ENCODE measurements at places on chromosomes 5 and 9.

DNA sequence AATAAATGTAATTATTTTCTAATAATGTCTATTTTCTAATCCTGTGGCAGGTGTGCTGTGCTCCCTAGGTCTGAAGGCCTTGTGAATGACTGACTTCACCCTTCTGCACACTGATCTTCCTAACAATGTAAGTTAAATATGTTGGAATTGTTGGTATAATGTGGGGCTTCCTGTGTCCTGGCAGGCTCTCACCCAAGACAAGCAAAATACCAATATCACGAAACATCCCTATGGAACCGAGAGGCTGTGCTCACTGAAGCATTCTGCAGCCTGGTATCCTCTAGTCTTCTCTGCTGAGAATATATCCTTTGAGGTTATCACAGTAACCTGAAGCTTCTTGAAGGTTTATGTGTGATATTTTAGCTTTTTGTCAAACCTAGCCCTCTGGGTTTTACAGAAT is 159.4 kb downstream of the GABRB2 start:
- DNase-seq = no peak

DNA sequence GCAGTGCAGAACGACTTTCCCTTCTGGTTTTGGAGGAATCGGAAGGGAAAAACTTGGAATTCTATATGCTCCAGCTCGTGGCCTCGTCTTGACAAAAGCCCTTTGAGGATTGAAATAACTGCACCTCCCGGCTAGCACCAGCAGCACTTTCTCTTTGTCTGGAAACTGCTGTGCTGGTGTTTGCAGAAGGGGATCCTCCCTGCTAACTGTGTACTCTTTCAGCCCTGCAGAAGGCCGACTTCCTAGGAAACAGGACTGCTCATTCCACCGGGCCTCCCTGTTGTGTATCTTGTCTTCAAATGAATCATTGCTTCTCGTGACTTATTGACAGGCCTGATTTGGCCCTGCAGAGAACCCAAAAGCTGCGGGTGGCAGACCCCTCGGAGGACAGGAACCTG is 23.6 kb downstream of the STC2 start:
- no peak for DNase-seq

GRCh38 chr5:36653044-36653705 is 46.8 kb downstream of the SLC1A3 start:
- no peak for DNase-seq

DNA sequence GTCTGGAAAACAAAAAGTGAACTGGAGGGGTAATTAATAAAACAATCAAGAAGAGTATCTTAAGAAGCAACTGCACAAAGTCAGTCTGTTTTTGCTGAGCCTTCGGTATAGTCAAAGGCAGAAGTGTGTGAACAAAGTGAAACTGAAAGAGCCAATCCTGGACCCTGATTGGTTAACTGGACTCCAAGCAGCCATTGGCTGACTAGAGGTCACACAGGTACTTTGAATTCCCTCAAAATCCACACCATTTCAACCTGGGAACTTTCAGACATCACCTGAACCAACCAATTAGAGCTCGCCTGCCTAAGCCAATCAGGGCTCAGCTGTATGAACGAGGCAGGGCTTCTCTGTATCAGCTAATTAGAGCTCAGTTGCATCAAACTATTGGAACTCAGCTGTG is 286.7 kb downstream of the TLE4 start:
- no peak for DNase-seq

DNA sequence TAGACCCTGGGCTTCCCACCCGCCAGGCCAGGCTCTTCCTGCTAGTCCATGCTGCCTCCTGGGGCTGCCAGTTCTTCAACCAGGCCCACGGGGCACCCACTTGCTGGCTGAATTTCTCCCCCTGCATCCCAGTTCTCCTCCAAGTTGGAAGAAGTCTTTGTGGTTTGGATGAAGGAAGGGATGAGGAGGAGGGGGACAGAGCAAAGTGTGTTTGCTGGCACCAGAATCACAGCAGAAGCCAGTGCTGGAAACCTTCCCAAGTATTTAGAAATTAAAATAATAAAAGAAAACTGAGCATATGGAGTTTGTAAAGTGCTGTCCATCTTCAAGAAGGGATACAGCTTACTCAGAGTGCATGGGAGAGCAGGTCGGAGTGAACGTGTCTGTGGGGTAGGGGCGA is 19.4 kb upstream of the UNC5A start:
- no peak for DNase-seq

- no peak for DNase-seq
Observed at GRCh38 chr9:91867740-91868139, 82.3 kb downstream of the ROR2 start.

DNA sequence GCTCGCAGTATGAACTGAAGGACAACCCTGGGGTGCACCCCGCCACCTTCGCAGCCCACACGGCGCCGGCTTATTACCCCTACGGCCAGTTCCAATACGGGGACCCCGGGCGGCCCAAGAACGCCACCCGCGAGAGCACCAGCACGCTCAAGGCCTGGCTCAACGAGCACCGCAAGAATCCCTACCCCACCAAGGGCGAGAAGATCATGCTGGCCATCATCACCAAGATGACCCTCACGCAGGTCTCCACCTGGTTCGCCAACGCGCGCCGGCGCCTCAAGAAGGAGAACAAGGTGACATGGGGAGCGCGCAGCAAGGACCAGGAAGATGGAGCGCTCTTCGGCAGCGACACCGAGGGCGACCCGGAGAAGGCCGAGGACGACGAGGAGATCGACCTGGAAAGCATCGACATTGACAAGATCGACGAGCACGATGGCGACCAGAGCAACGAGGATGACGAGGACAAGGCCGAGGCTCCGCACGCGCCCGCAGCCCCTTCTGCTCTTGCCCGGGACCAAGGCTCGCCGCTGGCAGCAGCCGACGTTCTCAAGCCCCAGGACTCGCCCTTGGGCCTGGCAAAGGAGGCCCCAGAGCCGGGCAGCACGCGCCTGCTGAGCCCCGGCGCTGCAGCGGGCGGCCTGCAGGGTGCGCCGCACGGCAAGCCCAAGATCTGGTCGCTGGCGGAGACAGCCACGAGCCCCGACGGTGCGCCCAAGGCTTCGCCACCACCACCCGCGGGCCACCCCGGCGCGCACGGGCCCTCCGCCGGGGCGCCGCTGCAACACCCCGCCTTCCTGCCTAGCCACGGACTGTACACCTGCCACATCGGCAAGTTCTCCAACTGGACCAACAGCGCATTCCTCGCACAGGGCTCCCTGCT is 3.8 kb downstream of the IRX1 start:
- DNase-seq = no peak

GRCh38 chr9:136728548-136729123 is 14.1 kb downstream of the LCN10 start:
- DNase-seq = no peak

- DNase-seq = no peak
Observed at GRCh38 chr5:112628214-112628980, 109.3 kb upstream of the APC start.

- no peak for DNase-seq
Observed at GRCh38 chr9:21969951-21970799, 24.0 kb downstream of the CDKN2A start.

DNA sequence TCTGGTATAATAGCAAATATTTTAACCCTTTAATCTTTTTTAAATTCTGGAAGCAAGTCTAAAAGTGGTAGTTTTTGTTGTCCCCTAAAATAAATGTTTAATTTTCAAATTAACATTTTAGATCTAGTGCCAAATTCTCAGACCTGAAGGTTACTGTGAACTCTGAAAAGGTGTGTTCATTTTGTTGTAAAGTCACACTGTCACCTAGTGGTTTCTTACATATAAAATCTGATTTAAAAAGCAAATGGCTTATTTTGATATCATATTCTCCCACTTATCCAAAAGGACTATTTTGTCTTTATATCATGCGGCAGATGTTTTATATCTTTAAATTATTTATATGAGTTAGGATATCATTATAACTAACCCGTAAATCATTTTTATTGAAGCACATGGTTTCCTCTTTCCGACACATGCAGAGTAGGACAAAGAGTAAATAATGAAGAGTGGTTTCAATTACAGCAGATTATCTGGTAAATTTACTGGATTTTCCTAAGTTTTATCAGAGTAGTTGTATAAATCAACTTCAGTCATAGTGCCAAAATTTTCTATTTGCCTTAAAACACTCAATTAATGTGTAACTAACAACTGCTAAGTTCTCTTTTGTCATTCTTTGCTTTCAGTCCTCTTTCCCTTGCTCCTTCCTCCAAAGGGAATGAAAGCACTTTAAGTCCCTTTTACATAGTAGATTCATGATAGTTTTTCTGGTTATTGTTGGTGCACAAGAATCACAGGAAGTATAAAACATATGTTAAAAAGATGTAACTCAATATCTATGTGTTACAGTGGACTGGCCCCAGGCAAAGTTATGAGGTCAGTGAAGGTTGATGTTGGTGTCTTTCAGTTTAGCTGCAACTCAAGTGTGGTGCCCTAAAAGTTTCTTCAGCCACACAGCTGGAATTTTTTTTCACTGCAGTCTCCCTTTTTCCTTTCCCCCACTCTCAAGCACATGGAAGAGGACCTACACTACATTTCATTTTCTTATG is 189.6 kb downstream of the COX7C start:
- DNase-seq = no peak

DNA sequence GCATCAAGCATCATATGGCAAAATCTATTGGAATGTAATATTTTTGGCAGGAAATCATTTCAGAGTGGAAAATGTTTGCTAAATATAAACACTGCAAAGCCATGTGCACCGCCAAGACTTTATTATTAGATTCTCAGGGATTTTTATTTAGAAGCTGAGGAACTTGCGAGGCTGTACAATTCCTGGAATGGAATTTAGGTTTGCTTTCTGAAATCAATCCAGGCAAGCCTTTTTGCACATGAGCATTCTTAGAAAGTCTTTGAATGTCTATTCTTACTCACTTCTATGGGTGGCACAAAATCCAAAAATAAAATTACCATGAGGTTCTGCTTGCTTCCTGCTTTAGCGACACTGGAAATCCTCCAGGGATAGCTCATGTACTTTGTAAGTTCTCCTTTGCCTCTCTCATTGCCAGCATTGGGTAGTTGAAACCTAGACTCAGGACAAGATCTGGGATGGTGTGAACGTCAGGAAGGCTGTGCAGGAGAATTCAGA is 71.5 kb upstream of the PALM2AKAP2 start:
- no peak for DNase-seq

DNA sequence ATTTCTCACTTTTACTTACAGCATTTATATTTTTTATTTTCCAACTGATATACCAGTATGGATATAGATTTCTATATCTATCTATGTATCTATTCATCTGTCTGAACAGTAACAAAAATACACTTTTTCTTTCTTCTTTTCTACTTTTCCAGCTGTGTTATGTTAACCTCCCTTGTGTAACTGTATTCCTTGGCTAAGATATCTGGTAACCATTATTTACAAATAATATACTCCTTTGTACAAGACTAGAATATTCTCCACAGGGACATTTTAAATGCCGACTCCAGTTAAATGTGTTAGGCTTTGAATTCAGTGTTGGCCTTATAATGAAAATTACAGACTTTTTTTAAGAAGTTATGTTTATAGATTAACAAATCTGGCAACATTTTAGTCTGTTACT is 168.7 kb downstream of the XRCC4 start:
- no peak for DNase-seq

GRCh38 chr5:140113180-140113698 is 670 bp upstream of the PURA start:
- DNase-seq = no peak

DNA sequence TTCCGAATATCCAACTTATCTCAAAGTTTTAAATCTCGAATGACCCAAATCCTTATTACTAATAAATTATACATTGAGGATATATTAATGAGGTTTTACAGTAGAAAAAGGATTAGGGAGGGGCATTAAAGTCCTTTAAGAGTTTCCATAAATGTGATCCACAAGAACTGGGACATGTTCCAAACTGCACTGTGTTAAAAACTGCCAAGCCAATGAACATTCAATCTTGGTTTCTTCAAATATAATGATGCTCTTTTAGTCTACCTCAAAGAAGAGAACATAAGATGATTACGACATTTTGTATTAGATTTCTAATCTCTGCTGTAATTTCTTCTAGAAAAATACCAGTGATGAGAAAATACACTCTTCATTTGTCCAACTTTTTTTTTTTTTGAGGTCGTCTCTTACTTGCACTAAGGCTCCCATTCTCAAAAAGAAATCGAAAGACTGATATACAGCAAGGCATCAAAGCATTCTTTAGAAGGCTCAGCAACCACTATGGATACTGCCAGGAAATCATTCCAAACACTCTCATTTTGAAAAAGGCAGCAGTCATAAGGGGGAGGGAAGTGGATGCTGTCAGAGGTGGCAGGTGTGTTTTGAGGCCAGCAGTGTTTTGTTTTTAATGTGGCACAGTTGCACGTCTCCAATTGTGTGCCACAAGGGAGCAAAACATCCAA is 1.7 kb downstream of the PTAR1 start:
- no peak for DNase-seq

GRCh38 chr9:112544477-112544876 is 57.9 kb downstream of the KIAA1958 start:
- no peak for DNase-seq

- DNase-seq = no peak
Observed at GRCh38 chr9:12329623-12329985, 363.6 kb upstream of the TYRP1 start.

GRCh38 chr9:129773262-129774048 is 20.6 kb upstream of the PTGES start:
- no peak for DNase-seq

- DNase-seq = no peak
Observed at GRCh38 chr5:68688547-68688946, 405.3 kb upstream of the SLC30A5 start.

DNA sequence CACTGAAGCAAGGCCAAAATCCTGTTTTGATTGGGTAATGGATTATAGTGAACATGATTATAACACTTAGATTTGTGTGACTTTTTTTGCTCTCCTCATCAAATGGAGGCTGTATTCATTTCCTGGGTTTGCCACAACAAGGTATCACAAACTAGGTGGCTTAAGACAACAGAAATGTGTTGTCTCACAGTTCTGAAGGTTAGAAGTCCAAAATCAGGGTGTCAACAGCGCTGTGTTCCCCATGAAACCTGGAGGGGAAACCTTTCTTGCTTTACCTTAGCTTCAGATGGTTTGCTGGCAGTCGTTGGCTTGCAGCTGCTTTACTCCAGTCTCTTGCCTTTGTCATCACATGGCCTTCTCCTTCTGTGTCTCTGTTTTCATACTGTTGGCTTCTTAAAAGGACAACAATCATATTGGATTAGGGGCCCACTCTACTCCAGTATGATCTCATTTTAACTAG is 32.4 kb downstream of the CDC42SE2 start:
- DNase-seq = no peak

DNA sequence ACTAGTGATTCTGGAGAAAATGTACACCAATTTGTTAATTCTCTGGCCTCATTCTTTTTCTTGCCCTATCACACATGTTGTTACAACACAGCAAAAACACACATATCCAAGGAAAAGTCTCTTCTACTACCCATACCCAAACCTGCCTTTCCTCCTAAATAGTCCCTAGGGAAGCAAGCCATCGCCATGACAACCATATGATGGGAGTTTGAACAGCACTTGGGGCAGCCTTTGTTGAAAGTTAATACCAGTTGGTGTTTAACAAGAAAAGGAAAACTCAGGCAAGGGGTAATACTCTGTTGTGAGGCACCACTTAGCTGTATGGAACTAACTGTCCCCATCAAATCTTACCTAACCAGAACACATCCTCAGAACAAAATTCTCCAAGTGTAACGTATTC is 1.7 kb downstream of the TRPM3 start:
- DNase-seq = no peak

All from stimulated activated CD4-positive, alpha-beta T cell treated with anti-CD3 and anti-CD28 coated beads, Interleukin-15, amount 100 ng/mL, for 1 hour (primary cell).